Stimulated activated naive CD8-positive, alpha-beta T cell treated with anti-CD3 and anti-CD28 coated beads, Interleukin-15, Interleukin-2, amounts not matched to agents 100 U/mL and 50 U/mL, for 24 hours (primary cell): ENCODE measurements at places on chromosomes 12 and 14.
A peak's percentile ranks its signal among the peaks of the same experiment; 100 is the strongest.

GRCh38 chr12:14283489-14284144 lies 81.9 kb upstream of the ATF7IP start:
- no peak for DNase-seq

DNA sequence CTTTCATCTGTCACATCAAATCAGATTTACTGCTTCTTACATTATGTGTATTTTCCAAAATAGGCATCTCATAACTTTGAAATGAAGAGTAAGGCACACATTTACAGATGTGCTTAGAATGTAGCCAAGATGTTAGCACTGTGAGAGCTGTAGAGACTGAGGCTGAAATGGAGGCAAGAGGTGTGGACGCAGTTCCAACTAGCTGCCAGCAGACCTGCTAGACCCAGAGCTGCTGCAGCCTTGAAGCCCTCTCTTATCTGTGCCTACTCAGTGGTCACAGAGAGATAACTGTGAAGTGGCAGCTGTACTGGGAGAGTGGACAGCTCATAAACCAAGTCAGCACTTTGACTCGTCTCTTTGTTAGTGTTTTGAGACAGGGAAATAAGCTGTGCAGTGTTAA lies 470.9 kb downstream of the CCER1 start:
- no peak for DNase-seq

- no peak for DNase-seq
Observed at GRCh38 chr14:99698642-99699041, 14.5 kb downstream of the CYP46A1 start.

GRCh38 chr12:57619434-57620244 lies 8.4 kb downstream of the ARHGEF25 start:
- no peak for DNase-seq

- peak; percentile 48 for DNase-seq
Observed at GRCh38 chr12:49055978-49056754, 4.4 kb downstream of the KMT2D start.

DNA sequence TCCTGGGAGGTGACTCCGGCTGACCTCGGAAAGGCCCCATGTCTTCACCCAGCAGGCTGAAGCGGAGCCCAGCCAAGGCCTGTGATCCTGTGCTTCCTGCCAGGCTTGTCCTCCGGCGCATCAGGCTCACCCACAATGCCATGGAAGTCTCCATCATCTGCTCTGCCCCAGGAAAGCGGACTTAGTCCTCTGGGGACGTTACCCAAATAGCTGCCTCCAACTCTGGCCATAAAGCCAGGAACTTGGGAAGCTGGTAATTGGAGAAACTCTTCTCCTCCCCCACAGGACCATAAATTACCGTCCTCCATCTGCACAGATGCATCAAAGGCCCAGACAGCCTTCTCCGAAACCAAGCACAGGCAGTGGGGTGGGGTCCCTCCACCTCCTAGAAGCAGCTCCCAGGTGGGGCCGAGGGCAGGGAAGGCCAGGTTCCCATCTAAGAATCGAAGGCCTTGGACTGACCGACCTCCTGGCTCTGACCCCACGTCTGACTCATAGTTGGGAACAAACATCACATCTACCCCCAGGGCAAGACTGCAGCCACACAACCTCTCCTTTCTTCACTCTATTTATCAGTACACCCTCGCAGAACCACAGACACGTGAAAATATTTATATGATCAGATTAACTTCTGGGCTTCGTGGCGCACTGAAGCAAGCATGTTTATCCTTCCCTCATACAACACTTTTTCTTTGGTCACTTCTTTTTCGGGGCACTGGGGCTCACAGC lies 56.4 kb downstream of the PITPNM2 start:
- no peak for DNase-seq

DNA sequence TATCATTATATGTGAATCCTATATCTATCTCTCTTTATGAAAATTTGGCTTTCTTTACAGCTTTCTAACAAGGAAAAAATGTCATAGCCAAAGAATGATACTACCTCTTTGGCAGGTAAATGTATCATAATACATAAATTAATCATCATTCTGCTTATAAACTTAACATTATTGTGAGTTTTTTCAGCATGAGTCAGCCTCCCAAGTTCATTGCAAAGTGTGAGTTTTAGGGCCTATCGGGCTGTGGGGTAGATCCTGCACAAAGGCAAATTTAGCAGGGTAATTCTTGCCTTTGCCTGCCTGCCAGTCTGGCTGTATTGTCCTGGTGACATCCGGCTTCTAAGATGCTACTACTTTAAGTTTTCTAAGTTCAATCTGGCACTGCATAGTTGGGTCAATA lies 412.6 kb downstream of the MDGA2 start:
- no peak for DNase-seq

DNA sequence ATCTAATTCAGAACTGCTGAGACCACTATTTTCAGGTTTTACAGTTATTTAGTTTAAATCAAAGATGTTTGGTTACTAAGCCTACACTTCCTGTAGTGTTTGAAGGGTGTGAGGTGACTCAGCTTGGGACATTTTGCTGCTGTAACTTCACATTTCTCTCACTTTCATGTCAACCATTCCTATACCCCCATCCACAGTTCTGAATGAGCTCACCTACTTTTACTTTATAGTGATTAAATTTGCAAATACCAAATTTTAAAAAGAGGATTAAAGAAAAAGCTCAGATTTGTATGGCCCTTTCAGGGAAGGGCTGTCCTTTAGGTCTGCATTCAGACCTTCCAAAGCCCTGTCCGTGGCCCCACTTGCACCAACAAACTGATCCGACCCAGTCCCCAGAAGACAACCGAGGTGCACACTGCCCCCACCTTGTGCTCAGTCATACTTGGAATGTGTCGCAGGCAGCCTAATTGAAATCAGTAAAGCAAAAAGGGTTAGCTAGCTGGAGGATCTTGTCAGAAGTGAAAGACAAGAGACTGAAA lies 174.4 kb downstream of the MON2 start:
- peak; percentile 37 for DNase-seq

DNA sequence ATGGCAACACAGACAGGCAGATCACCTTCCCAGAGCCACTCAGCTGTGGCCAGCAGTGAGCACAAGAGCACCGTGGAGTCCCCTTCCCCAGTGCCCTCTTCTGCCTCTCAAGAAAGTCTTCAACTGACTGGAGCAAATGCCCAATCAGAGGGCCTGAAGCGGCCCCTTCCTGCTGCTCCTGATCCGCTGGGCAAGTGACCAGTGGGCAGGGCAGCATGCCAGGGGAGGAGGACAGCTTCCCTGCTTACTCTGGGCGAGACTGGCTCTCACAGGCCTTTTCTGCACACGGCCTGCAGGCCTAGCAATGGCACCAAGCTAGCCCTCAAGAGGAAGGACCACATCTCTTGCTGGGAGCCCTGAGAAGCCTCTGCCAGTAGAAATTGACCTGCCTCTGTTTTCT lies 890 bp downstream of the KRT71 start:
- no peak for DNase-seq

DNA sequence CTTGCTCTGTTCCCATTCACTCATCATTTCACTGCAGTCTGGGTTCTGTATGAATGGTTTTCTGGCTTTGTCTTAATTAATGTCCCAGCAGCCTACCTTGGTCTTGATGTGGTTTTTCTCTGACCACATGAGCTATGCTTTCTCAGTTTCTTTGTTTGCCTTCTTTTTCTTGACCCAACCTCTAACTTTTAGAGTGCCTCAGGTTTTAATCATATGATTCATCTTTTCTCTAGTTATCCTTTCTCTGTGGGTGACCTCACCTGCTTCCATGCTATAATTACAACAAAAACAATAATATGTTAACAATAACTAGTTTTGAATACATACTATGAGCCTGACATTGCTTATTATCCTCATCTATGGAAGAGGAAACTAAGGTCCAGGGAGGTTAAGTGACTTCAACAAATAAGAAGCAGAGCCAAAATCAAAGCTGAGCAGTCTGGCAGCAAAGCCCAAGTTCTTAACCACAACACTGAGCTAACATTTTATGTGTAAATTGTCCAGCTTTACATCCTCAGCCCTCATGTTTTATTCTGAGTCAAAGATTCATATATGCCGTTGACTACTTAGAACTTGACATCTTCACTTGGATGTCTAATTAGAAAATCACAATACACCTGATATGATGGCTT lies 4.7 kb upstream of the EPYC start:
- DNase-seq: no peak

GRCh38 chr12:131372171-131372475 lies 338.8 kb upstream of the SFSWAP start:
- no peak for DNase-seq

DNA sequence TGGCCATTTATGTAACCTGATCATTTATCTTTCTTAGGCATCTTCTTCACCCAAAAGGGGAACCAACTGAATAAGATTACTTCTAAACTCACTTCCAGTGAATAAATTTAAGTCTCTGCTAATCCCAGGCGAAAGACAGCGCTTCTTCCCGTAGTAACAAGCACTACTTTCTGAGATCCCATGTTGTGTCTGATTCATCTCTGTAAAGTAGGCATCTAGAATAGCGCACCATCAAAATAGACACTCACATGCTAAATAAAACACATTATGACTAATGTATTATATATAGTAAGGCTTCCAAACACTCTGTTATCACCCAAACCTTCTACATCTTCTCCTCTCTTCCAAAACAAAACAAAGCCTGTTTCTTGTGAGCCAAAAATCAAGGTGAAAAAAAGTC lies 15.1 kb downstream of the GTF2A1 start:
- DNase-seq: no peak

DNA sequence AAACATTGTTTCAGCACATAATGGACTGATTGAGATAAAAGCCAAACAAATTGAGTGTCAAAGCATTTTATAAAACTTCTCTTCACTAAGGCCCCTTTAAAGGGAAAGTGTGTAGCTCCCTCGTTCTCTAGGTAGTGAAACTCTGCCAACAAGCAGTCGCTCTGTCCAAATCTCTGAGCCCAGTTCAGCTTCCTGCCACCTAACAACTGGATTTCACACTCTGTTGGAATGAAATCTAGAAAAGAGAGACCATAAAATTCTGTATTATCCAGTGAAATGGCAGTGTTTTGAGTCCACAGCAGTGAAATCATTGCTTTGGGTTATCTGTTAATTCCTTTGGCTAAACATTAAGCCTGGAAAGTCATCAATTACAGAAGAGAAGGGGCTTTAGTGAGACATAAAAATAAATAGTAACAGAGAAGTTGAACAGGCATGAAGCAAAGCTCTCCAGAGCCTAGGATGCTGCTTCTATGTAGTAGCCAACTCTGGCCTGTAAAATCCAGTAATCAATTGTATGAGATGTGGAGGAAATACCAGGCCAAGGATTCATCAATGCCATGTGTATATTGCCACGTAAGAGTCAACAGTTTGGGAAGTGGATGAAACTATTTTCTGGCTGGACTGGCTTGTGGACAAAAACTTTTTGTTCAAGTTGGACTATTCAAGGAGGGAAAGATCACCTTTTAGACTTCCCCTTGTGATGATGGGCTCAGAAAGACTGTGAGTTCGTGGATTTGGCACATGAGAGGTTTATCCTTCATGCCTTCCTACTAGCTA lies 122.5 kb downstream of the WIF1 start:
- DNase-seq: no peak

DNA sequence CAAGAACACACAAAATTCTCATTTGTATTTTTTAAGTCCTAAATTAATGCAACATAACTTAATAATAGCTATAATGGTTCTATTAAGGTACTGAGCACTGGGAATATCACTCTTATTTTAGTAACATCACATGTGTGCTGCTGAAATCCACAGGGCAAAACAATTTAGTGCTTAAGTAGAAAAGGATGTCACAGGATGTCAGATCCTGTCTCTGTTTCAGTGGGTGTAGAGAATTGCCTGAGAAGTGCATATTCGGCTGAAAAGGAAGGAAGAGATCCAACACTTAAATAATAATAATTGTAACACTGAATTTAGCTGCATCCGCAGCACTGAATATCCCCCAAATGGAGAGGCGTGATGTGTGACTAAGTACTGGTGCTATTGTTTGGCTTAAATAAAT lies 8.6 kb downstream of the LDHB start:
- no peak for DNase-seq

GRCh38 chr12:127270193-127270592 lies 996.8 kb upstream of the TMEM132C start:
- DNase-seq: no peak

DNA sequence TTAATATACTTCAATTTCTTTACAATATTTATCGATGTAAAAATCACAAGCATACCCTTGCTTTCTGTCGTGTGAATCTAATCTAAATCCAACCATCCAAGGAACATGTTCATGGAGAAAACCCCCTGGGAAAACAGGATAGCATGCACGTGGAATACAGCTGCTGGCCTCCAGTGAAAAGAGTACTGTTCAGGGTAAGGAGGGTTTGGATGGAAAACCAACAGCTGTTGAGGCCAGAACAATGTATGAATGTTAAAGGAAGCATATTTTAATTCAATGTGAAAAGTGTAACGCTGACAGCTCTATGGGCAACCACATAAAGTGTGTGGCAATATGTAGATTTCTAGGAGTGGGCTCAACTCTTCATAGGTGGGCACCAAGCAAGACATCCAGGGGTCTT lies 344.0 kb downstream of the TMEM132D start:
- DNase-seq: no peak

DNA sequence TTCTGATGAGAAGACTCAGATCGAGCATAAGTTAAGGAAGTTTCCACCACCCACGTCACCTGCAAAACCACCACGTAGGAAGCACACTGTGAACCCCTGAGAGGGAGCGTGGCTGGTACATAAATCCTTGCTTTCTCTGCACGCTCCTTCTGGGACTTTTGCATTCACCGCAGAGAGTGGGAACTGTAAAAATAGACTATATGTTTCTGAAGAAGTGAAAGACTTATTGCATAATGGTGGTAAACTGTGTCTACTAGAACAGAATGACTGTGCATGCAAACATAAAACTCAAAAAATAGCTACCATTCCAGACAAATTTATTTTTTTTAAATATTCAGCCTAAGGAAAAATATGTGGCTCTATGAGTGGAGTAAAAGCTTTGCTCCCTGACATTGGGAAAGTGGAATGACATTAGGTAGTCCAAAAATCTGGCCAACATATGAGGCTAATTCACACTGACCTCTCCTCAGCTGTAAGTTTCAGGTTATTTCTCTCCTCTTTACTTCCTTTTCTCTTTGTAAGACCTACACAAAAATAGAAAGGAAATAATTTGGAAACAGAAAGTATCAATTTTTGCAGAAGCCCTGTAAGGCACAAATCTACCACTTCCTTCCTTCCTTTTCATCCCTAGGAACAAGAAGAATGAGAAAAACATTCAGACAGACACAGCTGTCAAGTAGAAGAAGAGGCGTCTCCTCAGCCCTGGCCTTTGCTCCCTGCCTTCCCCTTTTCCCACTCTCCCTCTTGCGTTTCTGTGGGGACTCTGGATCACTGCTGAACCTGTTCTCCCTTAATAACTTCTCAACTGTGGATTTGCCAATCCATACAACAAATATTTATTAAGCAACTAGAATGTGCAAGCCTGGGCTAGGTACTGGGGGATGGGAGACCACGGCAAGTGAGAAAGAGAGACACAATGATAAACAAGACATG lies 264.3 kb upstream of the FOXN3 start:
- peak; percentile 73 for DNase-seq

DNA sequence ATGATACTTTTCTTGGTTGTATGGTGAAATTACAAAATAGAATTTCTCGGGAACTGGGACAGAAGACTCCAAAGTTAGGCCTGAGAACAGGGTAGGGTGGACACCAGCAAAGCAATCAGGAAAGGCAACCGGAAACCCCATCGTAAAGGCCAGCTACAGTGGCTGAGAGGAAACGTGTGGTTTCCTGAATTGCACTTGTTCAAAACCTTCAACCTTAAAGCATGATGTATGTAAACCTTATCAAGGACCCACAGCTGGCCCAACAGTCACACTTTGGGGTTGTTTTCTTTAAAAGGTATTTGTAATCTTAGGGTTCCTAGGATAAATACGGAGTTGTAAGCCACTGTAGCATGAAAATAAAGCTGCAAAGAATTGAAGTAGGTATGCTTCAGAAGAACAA lies 2.2 kb upstream of the PTGDR start:
- no peak for DNase-seq

GRCh38 chr14:105470350-105471296 lies 4.0 kb upstream of the CRIP2 start:
- no peak for DNase-seq
